ENCODE measurements at places on chromosomes 6 and 20.
A peak's percentile ranks its signal among the peaks of the same experiment; 100 is the strongest.

- DNase-seq: no peak
Observed at GRCh38 chr6:159045801-159046200, 1.0 kb upstream of the TAGAP start.

DNA sequence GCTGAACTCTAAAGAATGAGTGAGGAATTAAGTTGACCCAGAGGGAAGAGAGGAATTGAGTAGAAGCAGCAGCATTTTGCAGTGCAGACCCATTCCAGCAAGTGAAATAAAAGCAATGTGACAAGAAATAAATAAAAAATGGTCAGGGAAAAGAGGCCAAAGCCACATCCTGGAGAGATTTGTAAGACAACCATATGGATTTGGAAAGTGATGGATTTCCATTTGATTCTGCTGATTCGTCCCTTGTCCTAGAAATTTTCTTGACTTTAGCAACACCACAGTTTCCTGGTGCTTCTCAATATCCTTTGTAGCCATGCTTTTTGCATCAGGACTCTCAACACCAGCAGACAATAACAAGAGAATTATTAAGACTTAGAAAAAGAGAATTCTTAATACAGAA, 29.8 kb downstream of the ANKEF1 start:
- no peak for DNase-seq

GRCh38 chr6:168507297-168507696, 66.3 kb downstream of the SMOC2 start:
- no peak for DNase-seq

- DNase-seq: no peak
Observed at GRCh38 chr20:18077157-18077556, 19.4 kb upstream of the OVOL2 start.

DNA sequence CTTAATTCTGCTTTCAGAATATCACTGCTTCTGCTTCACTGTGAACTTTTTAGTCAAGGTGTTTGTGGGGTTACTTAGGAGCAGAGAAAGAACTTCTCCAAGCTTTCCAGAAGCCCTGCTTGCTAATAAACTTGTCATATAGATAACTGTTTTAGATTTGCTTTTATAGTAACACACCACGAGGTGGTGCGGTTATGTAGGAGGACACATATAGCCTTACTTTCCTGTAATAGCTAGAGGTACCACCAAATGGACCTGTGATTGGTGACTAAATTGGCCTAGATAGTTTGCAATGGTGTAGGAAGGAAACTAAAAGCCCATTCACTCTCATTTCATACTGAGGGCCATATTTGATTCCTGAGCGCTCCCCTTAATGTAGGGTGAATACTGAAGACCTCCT, 52.3 kb upstream of the BCLAF1 start:
- no peak for DNase-seq

- DNase-seq: peak; percentile 53
Observed at GRCh38 chr20:44649126-44649525, 2.4 kb downstream of the ADA start.

GRCh38 chr6:40125680-40126394, 191.6 kb upstream of the MOCS1 start:
- no peak for DNase-seq

DNA sequence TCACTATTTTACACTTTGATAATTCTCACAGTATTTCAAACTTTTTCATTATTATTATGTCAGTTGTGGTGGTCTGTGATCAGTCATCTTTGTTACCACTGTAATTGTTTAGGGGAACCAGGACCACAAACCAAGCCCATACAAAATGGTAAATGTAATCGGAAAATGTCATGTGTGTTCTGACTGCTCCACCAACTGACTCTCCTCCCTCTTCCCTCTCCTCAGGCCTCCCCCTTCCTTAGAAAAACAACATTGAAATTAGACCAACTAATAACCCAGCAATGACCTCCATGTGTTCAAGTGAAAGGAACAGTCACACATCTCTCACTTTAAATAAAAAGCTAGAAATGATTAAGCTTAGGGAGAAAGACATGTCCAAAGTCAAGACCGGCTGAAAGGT, 63.8 kb downstream of the GMDS start:
- DNase-seq: no peak

- no peak for DNase-seq
Observed at GRCh38 chr6:116922853-116923548, 46.0 kb downstream of the RFX6 start.

DNA sequence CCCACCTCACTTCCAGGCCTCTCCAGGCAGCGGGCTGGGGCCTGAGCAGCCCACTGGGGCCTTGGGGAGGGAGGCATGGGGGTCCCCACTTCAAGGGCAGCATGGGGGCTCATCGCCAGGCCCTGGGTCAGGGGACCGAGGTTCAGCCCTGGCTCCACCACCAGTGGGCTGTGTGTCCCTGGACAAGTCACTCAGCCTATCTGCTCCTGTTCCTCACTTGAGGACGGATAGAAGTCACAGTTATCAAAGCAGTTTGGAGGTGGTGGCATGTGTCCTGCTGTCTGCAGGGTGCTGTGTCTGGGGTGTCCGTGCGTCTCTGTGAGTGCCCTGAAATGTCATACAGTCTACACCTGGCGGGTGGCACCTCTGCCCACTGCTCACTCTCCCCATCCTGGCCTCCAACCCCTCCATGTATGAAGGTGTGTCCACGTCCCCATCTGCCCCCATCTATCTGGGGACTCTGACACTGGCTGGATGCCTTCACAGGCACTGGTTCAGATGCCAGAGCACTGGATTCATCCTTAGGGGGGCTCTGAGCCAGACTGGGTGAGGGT, 3.6 kb downstream of the EEF1A2 start:
- no peak for DNase-seq

- no peak for DNase-seq
Observed at GRCh38 chr6:100121854-100122609, 128.0 kb upstream of the MCHR2 start.

DNA sequence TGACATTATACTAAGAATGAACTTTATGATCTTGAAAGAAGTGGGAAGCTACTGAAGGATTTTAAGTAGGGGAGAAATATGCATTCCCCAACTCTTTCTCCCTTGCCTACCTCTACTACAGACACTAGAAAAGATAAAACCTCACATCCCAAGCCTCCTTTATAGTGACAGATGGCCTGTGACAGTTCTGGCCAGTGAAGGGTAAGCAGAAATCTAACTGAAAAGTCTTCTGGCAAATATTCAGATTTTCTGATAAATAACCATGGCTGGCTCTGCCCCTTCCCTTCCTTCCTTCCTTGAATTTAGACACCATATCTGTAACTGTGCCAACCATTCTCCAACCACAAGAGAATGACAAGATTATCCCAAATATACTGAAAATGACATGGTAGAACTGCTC, 10.2 kb upstream of the BEND6 start:
- no peak for DNase-seq

DNA sequence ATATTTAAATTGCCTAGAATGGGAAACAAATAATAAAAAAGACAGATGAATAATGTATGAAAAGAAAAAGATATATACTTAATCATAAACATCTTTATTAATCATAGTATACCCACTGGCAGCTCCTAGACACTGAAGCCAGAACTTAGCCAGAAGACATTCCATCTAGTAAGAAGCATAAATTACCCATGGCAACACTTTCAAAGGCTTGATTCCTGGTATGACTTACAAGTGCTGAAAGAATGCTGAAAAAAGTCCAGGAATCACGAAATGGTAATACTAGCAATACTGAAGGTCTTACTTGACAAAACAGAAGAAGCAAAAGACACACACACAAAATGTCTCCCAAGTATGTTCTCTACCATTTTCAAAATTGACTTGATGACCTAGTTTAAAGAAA, 38.0 kb downstream of the RWDD2A start:
- DNase-seq: no peak

DNA sequence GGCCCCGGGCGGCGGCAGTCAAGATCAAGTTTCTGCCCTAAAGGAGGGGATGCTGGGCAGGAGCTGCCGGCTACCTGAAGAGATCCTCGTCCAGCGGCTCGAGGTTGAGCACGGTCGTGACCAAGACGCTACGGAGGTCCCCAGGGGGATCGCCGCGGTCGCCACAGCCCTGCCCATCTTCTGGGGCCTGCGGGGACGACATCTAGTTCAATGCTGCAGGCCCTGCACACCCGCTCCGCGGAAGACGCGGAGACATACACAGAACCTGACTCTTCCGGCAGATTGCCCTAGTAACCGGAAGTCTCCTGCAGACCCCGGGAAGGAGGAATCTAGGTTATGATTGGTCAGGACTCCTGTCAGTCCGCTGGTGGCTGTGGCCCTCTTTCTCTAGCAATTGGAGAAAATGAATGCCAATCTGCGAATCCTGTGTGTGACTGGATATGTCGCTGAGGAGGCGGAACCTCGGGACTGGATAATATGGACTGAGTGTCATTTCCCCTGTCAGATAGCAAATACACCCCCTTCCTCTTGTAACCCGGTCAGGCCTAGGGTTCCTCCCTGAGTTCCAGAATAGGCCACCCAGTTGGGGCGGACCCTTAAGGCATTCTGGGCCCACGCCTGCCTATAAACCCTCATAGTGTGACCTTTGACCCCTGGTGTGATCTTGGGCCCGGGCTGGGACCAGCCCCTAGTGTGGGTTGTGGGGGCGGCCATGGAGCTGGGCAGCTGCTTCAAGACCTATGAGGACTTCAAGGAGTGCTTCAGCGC, at the start of the genes ACOT8 and ZSWIM3:
Gene ACOT8 (minus strand): TSS at position 279 of the 768 bp plus-strand sequence. CDS start 77 bp downstream, at position 202.
Gene ZSWIM3 (plus strand): TSS at position 501 of the 768 bp plus-strand sequence. CDS start 212 bp downstream, at position 713.
- peak; percentile 100 for DNase-seq

- DNase-seq: no peak
Observed at GRCh38 chr6:37283268-37283667, 25.3 kb upstream of the TMEM217 start.

- DNase-seq: no peak
Observed at GRCh38 chr6:134637847-134638437, 312.0 kb downstream of the ALDH8A1 start.

DNA sequence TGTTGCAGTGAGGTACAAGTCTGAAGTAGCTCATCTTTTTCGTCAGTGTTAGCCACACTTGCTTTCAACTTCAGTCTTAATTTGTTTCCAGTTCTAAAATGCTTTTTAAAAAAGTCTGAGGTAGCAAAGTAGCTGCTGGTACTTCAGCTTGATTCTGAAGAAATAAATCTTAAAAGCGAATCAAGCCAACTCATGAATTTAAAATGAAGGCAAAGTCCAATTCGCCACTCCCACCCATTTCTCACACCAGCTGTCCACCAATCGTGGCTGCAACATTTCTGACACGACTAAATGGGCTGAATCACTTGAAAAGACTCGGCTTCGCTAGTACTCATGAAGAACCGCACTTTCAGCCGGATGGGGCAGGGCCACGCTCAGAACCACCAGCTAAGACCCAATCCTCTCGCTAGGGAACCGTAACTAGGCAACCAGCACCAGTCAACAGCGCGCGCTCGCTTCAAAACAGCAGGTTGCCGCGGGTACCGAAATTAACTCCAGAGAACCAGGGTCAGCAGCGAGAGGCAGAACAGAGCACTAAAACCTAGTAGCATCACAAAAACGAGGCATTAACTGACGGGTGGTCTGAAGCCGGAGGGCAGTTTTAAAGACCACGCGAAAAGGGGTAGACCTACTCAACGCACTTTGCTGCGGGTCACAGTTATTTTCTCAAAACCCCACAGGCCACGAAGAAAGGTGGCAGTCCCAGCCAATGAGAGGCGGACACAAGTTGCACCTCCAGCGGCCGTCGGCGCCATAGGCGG, 900 bp downstream of the BCLAF1 start:
- peak; percentile 96 for DNase-seq

GRCh38 chr6:37225350-37226169, 32.0 kb upstream of the TBC1D22B start:
- no peak for DNase-seq

GRCh38 chr20:34876406-34877282, at the start of gene ACSS2:
Gene ACSS2 (plus strand): TSS chr20:34876612. CDS start chr20:34876646, 34 bp downstream.
- DNase-seq: no peak

DNA sequence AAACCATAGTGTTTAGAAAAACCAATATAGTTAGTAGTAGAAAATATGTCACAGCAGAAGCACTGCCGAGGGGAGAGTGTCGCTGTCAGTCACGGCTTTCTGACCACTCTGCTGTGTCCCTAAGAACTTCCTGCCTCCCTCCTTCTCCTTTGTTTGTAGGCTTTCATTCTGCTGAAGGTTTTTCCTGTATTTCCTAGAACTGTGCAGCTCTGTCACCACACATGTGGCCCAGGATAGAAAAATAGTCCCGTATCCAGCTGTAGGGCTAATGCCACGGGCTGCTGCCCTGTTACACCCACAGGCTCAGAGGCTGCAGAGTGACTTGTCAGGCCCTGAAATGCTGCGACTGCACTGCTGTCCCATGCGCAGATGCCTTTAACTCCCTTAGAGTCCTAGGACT, 52.6 kb upstream of the SYNJ2 start:
- no peak for DNase-seq

- DNase-seq: no peak
Observed at GRCh38 chr6:42099340-42100028, 42.9 kb downstream of the C6orf132 start.

DNA sequence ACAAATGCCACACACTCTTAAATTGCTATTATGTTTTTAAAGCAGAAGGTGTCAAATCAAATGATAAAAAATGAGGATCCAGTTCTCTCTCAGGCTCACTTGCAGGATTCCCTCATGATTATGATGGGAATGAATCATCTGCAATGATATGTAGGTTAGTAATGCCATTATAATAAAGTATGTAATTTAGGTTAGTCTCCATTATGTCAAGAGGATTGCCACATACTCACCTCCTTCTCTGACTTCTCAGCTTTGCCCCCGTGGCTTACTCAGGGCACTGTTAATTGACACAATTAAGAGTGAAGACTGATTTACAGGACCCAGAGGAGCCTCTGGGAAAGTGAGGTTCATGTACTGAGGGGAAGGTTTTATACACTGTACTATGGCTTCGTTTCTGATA, 591.7 kb upstream of the NRSN1 start:
- DNase-seq: no peak

DNA sequence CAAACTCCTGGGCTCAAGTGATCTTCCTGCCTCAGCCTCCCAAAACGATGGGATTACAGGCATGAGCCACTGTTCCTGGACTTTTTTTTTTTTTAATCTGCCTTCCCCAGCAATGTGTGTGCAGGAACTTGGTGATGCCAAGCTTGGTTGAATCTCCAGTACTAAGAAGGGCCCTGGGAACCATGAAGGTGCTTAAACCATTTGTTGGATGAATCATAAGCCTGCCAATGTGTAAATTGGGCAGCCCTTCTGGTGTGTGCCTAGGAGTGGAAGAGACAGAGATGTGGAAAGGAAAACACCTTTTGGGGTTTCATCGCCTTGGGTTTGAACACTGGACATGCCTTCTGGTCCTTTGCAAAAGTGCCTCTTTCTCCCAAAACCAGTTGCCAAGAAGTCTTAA, 7.1 kb upstream of the SPO11 start:
- no peak for DNase-seq

Measured in inflammatory macrophage treated with lipopolysaccharide for 4 hours (primary cell).